ENCODE measurements at places on chromosomes 1 and 21.

DNA sequence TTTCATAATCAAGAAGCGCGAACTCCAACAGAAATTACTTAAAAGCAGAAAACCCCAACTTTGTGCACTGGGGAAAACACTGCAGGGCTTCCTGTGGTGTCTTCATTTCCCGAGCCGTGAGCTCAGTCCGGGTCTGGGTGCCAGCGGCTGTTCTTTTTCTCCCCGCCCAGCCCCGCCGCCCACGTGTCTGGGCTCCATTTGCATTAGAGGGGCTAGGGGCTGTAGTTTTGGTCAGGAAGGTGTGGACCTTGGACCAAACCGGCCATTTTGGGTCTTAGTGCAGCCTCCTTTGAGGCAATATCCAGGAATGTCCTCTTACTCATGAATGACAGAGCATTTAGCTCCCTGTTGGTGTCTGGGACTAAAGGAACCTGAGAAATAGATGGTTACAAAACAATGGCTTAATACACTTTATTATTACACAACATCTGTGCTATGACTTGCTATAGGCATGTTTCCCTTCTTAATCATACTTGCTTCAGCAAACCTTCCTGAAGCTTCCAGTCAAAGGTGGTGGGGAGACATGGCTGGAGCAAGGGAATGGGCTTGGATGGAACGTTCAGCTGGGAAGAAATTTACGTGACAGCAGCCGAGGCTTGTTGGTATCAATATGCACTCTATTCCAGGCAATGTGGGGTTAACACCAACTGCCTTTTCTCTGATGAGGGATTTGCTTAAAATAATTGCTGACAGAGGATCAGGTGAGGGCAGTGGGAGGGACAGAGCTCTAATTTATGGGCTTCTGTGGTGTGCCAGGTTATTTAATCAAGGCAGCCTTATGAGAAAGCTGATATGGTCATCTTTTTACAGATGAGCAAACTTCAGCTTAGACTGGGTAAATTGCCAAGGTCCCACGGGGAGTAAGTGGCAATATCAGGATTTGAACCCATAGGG, 1.1 kb downstream of the AGTRAP start:
- DNase-seq: peak; percentile 39

- no peak for DNase-seq
Measured at GRCh38 chr1:109370712-109371340, 26.9 kb downstream of the SORT1 start.

- no peak for DNase-seq
Measured at GRCh38 chr1:180946056-180946455, 33.4 kb downstream of the KIAA1614 start.

- no peak for DNase-seq
Measured at GRCh38 chr1:33310702-33311101, 10.2 kb downstream of the A3GALT2 start.

DNA sequence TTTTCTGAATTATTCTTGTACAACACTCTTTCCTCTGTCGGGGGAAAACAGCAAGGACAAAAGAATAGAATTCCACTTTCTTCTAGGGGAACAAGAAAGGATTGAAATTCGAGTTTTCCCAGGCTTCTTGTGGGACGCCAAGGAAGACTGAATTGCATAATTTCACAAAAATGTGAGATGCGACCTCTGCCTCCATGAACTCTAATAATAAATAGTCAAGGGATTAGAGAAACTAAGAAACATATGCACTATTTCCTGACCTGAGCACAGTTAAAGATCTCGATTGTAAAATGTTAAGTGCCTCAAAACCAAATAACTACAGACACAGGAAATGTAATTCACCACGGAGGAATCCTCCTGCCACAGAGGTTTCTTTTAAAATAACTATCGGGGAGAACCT, 117.3 kb upstream of the MARK1 start:
- DNase-seq: no peak

DNA sequence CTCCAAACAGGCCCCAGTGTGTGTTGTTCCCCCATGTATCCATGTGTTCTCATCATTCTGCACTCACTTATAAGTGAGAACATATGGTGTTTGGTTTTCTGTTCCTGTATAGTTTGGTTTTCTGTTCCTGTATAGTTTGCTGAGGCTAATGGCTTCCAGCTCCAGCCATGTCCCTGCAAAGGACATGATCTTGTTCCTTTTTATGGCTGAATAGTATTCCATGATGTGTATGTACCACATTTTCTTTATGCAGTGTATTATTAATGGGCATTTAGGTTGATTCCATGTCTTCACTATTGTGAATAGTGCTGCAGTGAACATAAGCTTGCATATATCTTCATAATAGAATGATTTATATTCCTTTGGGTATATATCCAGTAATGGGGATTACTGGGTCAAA, 111.8 kb downstream of the MAN1A2 start:
- DNase-seq: no peak

- DNase-seq: no peak
Measured at GRCh38 chr1:245310571-245311531, 156.1 kb downstream of the KIF26B start.

DNA sequence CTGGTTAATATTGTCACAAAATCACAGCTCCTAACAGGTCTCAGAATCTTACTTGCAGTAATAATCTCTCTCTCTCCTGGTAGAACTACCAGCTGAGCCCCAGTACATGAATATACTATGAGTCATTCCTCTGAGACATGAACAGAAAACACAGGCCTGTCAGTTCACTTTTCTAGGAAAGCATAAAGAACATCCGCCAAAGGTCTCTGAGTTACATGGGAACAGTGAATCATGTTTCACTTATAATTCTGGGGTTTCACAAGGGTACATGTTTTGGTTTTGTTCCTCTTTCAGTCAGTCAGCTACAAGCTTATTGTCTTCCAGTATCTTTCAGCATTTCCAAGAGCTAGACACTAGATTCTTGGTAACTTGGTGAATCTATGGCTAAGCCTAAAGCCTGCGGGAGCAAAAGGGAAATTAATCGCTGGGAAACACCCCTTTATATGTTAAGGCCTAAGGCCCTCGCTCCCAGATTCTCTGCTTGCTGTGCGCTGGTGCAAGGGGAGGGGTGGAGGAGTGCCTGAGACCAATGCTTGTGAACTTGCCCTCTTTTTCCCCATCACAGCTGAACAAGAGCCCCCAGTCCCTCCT, 31.7 kb downstream of the IFNGR2 start:
- no peak for DNase-seq

DNA sequence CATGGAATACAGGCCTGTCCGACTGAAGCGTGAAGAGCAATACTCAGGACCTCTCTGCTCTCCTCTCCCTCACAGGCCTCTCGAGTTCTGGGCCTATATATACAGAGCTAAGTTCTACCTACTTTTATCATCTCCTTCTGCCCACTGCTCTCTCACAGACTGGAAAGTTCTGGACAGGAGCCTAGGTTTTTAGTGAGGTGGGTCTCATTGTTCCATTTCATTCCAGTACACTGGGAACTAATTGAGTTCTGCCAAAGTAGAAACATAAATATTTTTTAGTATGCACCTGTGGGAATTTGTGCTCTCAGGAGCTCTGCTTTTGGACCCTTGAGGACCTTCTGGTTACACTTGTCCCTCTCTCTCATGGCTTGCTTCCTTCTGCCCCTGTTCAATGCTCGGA, at the start of gene TEDDM1:
TSS of gene TEDDM1 (minus strand) at position 101 of the 400 bp plus-strand sequence. CDS start 182 bp downstream, outside the sequence.
- no peak for DNase-seq

DNA sequence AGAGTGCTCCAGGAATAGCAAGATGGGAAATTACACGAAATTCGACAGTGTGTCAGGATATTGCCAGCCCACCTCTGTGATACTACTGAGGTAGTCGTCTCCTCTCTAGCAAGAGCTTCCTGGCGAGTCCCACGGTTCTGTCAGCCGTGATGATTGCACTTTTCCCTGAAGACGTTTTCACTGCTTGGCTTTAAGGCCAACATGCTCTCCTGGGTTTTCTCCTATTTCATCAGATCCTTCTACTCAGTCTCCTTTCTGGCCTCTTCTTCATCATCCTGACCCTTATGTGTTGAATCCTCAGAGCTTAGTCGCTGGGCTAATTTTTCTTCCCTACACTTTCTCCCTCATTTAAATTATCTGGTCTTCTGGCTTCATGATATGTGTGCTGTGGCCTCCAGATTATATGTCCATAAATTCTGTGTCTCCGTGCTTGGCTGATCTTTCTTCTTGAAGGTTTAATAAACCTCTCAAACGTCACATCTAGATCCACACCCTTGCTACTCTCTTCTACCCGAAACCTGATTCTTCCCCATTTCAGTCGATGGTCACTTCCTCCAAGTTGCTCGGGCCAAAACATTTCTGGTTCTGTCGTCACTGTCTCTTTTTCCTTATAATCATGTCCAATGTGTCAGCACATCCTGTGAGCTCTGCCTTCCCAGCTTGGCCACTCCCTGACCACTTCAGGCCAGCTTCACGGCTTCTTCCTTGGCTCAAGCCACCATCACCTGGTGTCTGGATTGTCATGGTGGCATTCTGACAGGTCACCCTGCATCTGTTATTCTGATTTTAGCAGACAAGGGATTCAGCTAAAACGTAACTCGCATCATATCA, 12.2 kb downstream of the OR2B11 start:
- DNase-seq: no peak

GRCh38 chr21:34348890-34349519, 14.8 kb upstream of the KCNE2 start:
- DNase-seq: no peak

- DNase-seq: no peak
Measured at GRCh38 chr1:233721004-233721595, 107.2 kb downstream of the KCNK1 start.

All from SHP77 (cell line).